ENCODE measurements at places on chromosomes 2 and 18. TPM values are rescaled to one million over a fixed set of nuclear protein-coding genes. Genes with fewer than 3 reads are reported as not detected.

ADAM23 gene
- total RNA-seq, result 2.4 TPM

MDH1 gene
- total RNA-seq, result 174 TPM

PXDN gene
- total RNA-seq, result 81.8 TPM

IL37 gene
- total RNA-seq, result not detected

PAX8 gene
- total RNA-seq, result not detected

SLC30A3 gene
- total RNA-seq, result 0.38 TPM

ROCK2 gene
- total RNA-seq, result 31.8 TPM

NEU2 gene
- not detected for total RNA-seq

IL1RN gene
- not detected for total RNA-seq

BCL2 gene
- total RNA-seq, result 7.3 TPM

PARD3B gene
- 19.1 TPM for total RNA-seq

LOXL3 gene
- total RNA-seq, result 62.8 TPM

APCDD1 gene
- 0.15 TPM for total RNA-seq

ERBB4 gene
- 5.0 TPM for total RNA-seq

ARHGAP15 gene
- total RNA-seq, result not detected

DPP10 gene
- not detected for total RNA-seq

CHST9 gene
- not detected for total RNA-seq

HSBP1L1 gene
- total RNA-seq, result 2.7 TPM

FOXD4L1 gene
- 0.12 TPM for total RNA-seq

TXNDC2 gene
- not detected for total RNA-seq

C2orf78 gene
- total RNA-seq, result not detected

SCN7A gene
- total RNA-seq, result not detected

OSBPL6 gene
- 0.98 TPM for total RNA-seq

ZBTB7C gene
- total RNA-seq, result not detected

L3MBTL4 gene
- total RNA-seq, result under 0.01 TPM

CHRNA1 gene
- total RNA-seq, result not detected

ASTL gene
- not detected for total RNA-seq

ABCB11 gene
- total RNA-seq, result not detected

TMEM169 gene
- 0.47 TPM for total RNA-seq

TFCP2L1 gene
- not detected for total RNA-seq

IKZF2 gene
- 7.6 TPM for total RNA-seq

RGPD4 gene
- not detected for total RNA-seq

TLX2 gene
- total RNA-seq, result not detected

AQP12A gene
- not detected for total RNA-seq

MFF gene
- total RNA-seq, result 42.5 TPM

C2orf66 gene
- 0.08 TPM for total RNA-seq

COL4A3 gene
- 8.3 TPM for total RNA-seq

RAB17 gene
- 0.45 TPM for total RNA-seq

HPCAL1 gene
- 22.5 TPM for total RNA-seq
